ENCODE measurements at places on chromosomes 6 and 20.

GRCh38 chr20:25576783-25577530, 8.4 kb downstream of the NINL start:
- no peak for DNase-seq

DNA sequence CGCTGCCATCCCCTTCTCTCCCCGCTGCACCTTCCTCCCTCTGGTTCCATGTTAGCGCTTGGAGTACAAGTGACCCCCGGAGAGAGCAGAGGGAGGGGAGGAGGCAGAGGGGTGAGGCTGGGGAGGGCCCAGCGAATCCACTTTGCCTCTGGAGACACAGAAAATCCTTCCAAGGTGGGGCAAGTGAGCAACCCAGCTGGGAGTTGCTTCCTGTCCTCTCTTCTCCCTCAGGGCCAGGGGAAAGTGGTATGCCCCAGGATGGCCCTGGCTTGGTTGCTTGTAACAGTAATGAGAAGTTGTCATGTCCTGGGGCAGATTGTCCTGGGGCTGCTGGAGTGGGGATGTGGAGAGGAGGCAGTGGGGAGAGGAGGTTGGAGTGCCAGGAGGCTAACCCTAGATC, 691 bp upstream of the ANGPT4 start:
- no peak for DNase-seq

GRCh38 chr6:514396-514978, 122.9 kb downstream of the IRF4 start:
- no peak for DNase-seq

GRCh38 chr6:130980310-130981032, 82.6 kb downstream of the EPB41L2 start:
- no peak for DNase-seq

DNA sequence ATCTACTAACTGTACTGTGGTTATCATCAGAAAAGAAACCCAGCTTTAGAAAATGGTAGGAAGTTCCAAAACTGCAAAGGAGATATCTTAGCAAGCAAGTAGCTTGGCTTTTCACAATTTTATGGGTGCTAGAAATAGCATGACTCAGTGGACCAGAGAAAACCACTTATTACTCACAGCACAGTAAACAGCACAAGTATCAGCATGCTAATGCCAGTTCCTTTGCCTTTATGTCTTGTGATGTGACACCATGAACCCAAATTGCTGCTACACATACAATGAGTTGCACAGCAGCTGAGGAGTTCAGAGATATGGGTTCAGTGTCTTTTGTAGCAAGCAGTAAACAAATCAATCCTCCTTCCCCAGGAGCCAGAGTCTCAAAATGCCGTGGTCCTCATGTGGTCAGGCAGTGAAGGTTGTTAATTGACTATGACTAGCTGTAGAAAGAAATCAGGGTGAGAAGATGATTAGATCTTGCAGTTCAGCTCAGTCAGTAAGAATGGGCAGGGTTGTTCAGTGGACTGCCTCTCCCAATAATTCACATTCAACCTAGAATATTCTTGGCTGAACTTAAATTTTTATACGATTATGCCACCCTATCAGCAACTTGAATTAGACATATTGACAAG, 73.3 kb downstream of the OPRM1 start:
- no peak for DNase-seq

GRCh38 chr6:37871616-37872372, 52.3 kb downstream of the ZFAND3 start:
- DNase-seq: no peak

Measured in naive thymus-derived CD8-positive, alpha-beta T cell (primary cell).